ENCODE measurements at places on chromosomes 1 and 21.

- DNase-seq = no peak
Observed at GRCh38 chr1:65514041-65514440, 93.6 kb downstream of the LEPR start.

DNA sequence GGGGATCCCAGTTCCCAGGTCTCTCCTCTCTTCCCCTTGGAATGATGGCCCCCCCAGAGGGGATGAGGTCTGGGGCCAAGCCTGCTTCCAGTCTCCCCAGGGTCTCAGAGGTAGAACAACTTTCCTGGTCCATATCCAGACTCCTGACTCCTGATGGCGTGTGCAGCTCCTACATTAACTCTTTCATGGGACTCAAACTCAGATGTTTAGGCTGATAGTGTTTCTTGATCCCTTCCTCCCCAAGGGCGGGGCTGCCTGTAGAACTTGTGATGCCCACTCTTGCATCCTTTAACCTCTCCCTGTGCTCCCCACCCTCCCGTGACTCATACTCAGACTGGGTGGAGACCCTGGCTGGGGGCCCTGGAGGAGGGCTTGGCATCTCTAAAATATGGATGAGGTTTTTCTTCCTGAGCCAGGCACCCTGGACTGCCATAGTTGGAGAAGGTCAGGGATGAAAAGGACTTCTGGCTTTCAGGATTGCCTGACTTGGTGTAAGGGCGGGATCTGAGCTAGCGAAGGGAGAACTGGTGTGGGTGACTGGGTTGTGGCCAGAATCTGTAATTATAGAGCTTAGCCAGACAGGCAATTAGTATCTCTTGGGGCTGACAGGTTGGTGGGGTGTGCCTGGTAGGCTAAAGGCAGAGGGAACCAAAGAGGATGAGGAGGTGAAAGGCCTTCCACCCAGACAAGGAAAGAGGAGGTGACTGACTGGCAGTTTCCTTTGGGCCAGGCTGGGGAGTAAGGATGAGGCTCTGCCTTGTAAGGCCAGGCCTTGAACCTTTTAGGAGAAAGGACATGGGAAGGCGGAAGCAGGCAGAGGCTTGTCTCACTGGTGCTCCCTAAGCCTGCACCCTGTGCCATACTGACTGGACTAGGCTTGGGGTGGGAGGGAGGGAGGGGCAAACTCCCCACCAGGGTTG lies 1.5 kb downstream of the ATP8B2 start:
- DNase-seq = peak; percentile 48

DNA sequence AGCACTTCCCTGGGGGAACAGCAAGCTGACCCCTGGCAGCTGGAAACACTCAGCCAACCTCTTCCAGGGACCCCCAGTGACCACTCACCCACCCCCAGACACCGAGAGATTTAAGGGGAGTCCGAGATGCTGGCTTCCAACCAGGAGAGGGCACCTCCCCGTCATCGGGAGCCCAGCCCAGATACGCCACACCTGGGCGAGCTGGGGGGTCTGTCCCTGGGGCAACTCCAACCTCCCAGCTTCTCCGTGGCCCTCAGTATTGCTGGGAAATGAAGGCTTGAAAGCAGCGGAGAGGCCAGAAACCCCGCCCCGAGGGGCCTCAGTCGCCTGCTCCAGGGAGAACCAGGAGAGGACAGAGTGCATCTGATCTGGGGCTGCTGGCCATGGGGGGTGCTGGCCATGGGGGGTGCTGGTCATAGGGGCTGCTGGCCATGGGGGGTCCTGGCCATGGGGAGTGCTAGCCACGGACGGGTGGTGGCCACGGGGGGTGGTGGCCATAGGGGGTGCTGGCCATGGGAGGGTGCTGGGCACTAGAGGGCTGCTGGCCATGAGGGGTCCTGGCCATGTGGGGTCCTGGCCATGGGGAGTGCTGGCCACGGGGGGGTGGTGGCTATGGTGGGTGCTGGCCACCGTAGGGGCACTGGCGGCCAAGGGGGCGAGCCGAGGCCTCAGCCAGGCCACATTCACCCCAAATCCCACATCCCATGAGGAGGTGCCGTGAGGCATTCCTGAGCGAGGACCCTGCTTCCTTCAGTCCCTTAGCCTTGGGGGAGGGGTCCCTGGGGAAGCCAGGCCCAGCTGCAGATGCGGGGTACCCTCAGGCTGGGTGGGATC lies 61.5 kb upstream of the TTC34 start:
- DNase-seq = no peak

GRCh38 chr1:228465571-228466146 lies 21.5 kb upstream of the RNF187 start:
- no peak for DNase-seq

DNA sequence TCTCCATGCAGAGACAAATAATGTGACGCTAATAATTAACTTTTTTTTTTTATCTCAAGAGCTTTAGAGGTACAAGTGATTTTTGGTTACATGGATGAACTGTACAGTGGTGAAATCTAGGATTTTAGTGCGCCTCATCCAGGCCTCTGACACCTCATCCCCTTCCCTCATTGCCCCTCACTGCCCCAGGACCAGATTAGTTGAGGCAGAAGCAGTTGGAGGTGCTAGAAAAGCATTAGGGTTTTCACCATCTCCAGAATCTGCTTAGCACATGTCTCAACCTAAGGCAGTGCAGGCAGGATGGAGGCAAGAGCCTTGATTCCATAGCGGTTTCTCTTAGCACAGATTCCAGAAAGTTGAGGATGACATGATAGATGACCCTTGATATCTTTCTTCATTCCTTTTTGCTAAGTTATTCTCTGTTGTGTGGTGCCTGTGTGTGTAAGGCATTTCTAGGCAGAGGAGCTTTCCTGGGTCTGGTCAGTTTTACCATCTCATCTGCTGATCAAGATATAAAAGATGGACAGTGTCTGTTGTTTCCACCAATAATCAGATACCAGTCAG lies 16.3 kb upstream of the IL10 start:
- DNase-seq = no peak

GRCh38 chr1:216670118-216670883 lies 52.9 kb downstream of the ESRRG start:
- DNase-seq = no peak

DNA sequence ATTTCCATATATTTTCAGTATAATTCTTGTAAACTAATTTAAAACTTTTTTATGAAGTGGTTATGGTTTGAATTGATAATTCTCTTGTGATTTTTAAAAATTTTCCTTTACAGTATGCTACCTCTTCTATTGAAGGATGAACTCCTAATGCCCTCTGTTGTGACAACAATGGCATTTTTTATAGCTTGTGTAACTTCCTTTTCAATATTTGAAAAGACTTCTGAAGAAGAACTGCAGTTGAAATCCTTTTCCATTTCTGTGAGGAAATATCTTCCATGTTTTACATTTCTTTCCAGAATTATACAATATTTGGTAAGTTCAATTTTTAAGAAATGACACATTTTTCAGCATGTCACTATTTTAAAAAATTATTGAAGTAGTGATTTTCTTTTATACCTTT lies 61.4 kb downstream of the ALG6 start:
- DNase-seq = no peak

- no peak for DNase-seq
Observed at GRCh38 chr1:22104865-22105437, 37.9 kb downstream of the WNT4 start.

Data from Karpas-422 (cell line).